ENCODE measurements at places on chromosomes 7 and 10. TPM values are rescaled to one million over a fixed set of nuclear protein-coding genes. Genes with fewer than 3 reads are reported as not detected.

Gene RAPGEF5
- 121 TPM for total RNA-seq

Gene ASB4
- total RNA-seq = not detected

DNA sequence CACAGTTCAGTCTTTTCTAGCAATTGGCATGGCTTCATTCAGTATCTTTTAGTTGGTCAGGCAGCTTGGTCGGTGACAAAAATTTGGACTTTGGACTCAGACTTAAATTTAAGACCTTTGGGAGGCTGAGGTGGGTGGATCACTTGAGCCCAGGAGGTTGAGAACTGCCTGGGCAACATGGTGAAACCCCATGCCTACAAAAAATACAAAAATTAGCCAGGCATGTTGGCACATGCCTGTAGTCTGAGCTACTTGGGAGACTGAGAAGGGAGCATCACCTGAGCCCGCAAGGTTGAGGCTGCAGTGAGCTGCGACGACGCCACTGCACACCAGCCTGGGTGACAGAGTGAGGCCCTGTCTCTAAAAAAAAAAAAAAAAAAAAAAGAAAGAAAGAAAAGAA is 19.5 kb upstream of the ITPRID1 start:
- no peak for DNase-seq

Gene NEUROD6
- not detected for total RNA-seq

Gene SLC13A1
- total RNA-seq = not detected

DNA sequence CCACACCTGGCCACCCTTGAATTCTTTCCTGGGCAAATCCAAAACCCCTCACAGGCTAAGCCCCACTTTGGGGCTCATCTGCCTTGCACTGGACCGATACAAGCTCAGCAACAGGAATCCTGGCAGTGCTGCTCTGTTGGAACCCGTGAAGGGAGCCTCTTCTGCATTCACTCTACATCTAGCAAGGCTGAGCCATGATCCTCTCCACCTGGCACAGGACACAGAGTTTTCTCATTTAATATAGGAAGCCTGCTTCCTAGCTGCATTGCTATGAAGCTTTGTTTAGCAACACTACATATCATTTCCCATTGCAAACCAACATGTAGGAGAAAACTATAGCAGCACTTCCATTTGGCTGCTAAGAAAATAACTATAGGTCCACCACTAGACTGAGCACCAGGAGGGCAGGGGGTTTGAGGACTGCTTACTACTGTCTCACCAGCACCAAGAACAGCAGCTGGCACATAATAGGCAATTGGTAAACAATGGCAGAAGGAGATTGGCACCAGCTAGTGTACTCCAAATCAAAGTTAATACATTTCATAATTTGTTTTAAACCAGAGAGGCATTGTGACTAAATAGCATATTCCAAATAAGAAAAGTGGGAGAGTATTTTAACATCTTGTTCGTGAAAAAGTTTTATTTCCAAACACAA is 56.1 kb downstream of the CPVL start:
- DNase-seq = no peak

DNA sequence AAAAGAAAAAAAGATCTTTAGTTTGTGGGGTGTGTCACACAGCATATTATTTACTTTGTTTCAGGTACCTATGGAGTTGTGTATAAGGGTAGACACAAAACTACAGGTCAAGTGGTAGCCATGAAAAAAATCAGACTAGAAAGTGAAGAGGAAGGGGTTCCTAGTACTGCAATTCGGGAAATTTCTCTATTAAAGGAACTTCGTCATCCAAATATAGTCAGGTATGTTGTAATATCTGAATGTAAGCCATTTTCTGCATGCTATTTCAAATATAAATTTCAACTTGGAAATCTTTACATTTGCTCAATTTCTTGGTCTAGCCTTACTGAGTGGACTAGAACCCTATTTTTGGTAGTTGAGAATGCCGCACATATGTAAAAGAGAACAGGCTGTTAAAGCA is 6.4 kb downstream of the CDK1 start:
- no peak for DNase-seq

- DNase-seq = no peak
Observed at GRCh38 chr10:48533951-48534720, 70.7 kb downstream of the ARHGAP22 start.

DNA sequence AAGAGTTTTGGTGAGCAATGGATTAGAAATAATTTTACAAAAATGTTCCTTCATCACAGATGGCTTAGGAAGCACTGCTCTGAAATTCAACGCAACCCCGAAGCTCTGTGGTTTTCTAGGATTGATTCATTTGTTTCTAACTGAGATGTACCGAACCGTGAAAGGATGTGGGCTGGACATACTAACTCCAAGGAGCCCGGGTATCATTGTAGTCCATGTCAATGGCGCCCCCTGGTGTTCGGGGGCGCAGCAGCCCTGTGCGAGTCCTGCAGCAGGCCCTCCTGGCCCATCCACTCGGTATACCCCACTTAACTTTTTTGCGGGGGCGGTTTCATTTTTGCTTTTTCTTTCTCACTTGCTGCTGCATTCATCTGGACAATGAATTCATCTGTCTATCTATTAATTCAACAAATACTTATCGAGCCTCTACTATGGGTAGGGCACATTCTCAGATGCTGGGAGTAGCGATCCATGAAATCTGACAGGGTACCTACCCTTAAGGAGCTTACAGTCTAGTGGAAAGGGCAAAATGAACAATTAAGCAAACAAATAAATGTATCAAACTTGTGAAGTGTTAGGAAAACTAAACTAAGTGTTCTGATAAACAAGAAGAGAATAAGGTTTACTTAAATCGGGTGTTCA is 25.2 kb upstream of the ITPRID1 start:
- DNase-seq = no peak

DNA sequence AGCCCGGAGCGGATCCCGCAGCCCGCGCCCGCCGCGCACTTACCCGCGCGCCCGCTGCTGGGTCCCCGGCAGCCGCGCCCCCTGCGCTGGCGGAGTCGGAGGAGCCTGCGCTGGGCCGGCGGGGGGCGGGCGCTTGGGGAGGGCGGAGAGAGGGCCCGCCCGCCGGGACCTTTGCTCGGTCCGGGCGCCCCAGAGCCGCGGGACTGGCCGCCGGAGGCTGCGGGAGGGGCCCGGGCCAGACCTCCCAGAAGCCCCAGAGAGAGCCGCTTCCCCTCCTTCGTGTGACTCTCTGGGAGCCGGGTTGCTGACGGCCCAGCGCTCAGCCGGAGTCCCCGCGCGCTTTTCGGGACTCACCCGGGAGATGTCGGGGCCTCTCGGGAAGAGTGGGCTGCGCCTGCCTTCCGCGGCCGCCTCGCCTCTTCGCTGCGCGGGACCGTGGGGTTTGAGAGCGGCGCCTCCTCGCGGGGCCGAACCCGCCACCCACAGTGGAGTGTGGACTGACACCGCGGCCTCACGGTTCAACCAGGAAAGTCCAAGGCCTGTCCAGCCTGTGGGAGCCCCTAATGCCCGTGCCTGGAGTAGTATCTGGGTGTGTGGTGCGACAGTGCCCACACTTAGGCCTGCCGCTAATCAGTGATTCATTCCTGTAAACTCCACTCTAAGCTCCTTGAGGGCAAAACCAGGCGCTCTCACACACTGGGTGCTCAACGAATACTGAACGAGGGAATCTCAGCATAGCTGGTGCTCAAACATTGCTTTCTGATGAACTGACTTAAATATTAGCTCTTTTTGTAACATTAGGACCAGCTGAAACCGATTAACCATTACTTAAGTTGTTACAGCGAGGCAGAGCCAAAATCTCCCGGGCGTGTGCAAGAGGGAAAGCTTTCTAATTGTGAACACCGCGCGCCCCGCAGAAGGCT is at the start of gene GSDME:
TSS of gene GSDME (minus strand) at position 112 of the 923 bp plus-strand sequence. CDS start 7,690 bp downstream, outside the sequence.
- DNase-seq = no peak

DNA sequence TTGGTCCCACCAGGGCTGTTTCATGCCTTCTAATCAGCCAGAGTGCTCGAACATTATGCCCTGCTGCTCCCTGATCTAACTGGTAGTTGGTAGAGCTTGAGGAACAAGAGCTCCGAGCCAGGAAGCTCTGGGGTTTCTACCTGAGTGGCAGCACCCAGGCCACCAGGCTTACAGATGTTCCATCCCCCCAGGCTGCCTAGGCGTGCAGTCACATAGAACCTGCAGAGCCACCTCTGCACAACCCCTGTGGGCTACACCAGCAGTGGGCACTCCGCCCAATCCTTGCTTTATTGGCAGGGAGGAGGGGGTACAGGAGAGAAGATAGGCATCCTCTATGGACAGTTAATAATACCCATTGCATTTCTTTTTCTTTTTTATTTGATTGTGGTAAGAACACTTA is 21.8 kb downstream of the MAP3K8 start:
- DNase-seq = no peak

DNA sequence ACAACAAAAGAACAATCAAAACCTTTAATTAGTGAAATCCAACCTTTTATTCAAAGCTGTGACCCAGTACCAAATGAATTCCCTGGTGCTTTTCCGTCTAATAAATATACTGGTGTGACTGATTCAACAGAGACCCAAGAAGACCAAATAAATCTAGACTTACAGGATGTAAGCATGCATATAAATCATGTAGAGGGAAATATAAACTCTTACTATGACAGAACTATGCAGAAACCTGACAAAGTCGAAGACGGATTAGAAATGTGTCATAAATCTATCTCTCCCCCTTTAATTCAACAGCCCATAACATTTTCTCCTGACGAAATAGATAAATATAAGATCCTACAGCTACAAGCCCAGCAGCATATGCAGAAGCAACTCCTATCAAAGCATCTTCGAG is 540.6 kb upstream of the TEX47 start:
- DNase-seq = no peak

- no peak for DNase-seq
Observed at GRCh38 chr7:158815083-158815799, 14.1 kb downstream of the ESYT2 start.

DNA sequence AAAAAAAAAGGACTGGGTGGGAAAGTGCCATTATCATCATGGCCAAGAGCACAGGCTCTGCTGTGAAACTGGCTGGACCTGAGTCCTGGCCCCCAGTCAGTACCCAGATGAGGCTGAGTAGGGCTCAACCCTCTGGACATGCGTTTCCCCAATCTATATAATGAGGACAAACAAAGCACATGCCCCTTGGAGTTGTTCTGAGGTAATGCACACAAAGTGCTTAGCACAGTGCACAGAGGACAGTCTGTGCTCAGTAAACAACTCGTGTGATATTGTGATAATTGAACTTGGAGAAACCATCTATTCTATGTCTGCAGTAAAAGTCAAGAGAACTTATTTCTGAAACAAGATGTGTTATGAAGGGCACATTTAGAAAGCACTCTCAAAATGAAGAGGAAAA is 138.8 kb downstream of the KCNMA1 start:
- no peak for DNase-seq

DNA sequence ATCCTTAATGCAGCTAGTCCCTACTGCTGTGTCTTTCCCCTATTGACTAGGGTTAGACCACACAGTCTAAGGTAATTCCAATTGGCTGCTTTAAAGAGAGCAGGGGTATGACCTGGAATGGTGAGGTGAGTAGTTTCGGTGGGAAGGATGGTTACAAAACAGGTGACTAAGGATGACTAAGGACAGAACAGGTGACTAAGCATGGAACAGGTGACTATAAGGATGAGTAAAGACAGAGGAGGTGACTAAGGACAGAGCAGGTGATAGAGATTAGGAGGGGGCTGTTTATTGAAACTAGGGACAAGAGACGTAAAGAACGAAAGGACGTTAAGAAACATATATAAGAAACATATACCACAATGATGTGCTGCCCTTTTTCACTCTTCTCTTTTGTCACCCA is 145.1 kb upstream of the TMEM106B start:
- no peak for DNase-seq

All from glomerular endothelial cell (primary cell).